ENCODE measurements at places on chromosomes 1 and 21.
A peak's percentile ranks its signal among the peaks of the same experiment; 100 is the strongest.

GRCh38 chr1:51316113-51316845, 14.1 kb downstream of the TTC39A start:
- no peak for DNase-seq

- no peak for DNase-seq
Measured at GRCh38 chr1:175193527-175193910, 943 bp upstream of the KIAA0040 start.

- DNase-seq: peak; percentile 85
Measured at GRCh38 chr1:42922687-42923366, 35.8 kb downstream of the SLC2A1 start.

GRCh38 chr1:98739762-98740161, 78.2 kb downstream of the SNX7 start:
- no peak for DNase-seq

DNA sequence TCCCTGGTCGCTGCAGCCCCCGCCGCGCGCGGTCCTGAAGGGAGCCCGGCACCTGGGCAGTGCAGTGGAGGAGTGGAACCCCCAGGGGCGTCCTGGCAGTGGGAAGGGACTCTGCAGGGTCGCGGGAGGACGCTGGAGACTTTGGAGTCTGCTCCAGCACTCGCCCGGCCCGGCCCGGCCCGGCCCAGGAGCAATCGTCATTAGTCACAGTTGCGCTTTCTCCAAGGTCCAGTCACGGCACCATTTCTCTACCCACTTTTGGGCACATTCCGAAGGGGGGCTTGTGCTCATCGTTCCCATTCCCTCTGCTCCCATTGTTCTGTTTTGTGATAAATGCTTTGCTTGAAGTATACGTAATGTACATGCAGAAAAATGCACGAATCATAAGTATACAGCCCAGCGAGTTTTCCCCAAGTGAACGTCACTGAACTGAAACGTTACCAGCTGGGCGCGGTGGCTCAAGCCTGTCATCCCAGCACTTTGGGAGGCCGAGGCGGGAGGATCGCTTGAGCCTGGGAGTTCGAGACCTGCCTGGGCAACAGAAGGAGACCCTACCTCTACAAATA, 999 bp downstream of the THAP3 start:
- no peak for DNase-seq

DNA sequence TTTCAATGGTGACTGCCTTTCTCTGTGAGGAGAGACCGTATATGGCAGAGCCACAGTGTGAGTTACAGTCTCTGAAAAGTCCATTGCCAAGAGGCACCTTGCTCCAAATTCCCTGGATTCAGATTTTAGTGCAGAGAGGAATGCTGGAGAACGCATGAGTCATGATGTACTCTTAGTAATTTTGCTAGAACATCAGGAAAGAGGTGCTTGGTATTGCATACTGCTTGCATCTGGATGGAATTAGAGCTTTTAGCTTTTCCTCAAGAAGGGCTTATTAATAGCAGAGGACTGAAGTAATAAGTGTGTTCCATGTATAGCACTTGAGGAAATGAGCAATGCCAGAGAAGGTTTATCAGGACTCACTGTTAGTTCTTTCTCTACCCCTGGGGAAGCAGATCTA, 40.5 kb upstream of the AKT3 start:
- no peak for DNase-seq

GRCh38 chr1:31568895-31569595, 7.3 kb upstream of the TINAGL1 start:
- no peak for DNase-seq

DNA sequence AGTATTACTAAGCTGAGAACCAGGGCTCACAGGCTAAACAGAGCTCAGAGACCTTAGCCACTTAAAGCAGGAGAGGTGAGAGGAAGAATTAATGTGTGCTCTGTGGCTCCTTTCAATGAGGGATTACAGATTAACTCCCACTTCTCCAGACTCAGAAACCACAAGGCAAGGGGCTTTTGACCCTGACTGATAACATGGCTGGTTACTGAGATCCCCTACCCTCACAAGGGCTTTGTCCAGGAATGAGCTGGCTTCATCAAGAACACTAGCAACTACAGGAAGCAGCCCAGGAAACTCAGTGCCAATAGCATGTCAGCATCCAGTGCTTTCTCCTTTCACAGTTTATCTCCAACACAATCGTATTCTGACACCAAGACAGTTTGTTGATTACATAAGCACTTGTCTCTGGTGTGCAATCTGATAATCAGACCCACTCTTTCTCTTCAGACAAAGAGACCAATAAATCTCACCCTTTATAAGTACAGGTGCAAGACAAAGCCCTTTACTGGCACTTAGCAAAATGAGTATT, 38.8 kb downstream of the ERI3 start:
- DNase-seq: peak; percentile 65

DNA sequence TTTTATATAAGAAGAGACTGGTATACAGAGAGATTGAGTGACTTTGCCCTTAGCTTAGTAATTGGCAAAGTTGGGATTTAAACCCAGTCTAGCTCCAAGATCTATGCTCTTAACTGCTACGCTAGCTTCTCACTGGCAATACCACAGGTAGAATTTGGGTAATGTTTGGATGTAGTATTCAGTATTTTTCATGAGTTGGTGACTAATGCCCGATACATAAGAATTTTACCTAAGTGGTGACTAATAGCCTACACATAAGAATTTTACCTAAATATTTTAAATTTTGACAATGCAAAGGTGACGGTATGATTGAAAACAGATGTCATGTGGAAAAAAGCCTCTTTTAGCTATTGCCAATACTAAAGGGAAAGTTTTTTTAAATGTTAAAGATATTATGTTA, 24.3 kb downstream of the GPSM2 start:
- no peak for DNase-seq

GRCh38 chr1:69567652-69568420, at the start of gene LRRC7:
Gene LRRC7 (plus strand): TSS chr1:69567922. CDS start chr1:69568640, 718 bp downstream.
- peak; percentile 39 for DNase-seq

DNA sequence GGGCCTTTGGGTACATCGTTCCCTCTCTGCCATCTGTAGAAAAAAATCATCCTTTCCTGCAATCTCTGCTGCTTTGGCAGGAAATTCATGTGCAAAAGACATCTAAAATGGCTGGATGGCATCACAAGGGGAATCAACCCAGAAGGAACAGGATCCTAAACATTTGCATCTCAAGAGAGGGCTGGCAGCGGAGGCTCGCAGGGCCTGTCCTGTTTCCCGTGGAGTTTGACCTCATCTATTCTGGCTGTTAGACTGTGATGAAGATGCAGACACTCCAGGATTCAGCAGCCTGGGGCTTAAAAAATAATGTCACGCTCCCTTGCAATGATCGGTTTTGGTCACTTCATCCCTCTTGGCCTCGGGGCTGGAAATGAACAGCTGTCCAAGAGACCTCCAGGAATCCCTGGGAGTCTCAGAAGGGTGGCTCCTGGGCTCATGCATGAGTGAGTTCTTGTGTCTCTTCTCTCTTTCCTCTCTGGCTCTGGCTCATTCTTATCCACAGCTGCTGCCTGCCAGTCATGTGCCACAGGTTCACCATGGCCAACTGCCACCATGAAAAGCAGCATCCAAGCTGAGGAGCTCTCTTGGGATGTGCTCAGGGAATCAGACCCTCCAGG, 16.1 kb upstream of the PCP4 start:
- DNase-seq: no peak

- no peak for DNase-seq
Measured at GRCh38 chr1:13775459-13775858, 75.5 kb downstream of the PRDM2 start.

- DNase-seq: no peak
Measured at GRCh38 chr1:81379430-81379829, 421.3 kb upstream of the ADGRL2 start.

GRCh38 chr21:35473496-35473895, 424.4 kb upstream of the RUNX1 start:
- no peak for DNase-seq

DNA sequence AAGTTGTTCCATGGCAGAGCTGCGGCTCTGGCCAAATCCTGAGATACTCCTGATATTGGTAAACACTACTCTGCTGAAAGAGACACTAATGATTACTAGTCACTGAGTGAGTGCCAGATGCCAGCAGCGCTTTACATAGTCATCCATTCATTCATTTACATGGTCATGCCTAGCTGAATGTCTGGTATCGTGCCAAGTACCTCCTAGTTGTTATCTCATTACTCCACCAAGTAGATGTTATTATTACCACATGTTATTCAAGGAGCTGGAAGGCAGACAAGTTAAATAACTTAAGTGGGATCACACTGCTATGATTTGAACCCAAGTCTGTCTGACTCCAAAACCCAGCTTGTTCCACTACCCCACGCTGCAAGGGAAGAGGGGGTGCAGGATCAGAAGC, 4.7 kb downstream of the OLFML2B start:
- no peak for DNase-seq

DNA sequence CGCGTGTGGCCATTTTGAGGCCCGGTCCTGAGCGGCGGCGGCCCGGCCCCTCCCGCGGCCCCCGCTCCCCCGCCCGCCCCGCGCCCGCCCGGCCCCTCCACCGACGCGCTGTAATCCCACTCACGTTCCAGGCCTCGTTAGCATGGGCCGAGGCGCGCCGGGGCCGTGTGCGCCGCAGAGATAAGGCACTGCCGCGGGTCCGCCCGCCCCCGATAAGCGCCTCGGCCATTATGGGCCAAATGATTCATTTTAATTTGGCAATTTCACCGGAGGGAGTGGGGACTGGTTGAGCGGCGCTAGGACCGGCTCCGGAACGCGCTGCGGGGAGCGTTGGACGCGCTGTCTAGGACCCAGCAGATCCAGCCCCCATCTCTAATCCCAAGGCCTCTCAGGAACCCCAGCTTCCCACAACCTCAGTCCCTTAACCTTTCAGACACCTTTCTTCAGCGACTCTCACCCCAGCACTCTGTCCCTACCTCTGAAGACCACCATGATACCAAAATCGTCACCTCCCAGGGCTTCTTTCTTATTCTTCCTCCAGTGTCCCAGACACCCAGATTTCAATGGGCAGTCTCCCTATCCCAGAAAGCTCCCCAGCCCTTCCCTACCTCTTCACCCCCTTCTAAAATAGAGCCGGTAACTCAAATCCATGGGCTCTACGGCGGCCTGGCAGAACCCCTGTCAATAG, at the start of gene TAL1:
Gene TAL1, minus strand, starts transcription at position 39 of the 688 bp plus-strand sequence. CDS start 6,337 bp downstream, outside the sequence.
- peak; percentile 16 for DNase-seq

GRCh38 chr1:232538224-232538942, 91.5 kb downstream of the SIPA1L2 start:
- DNase-seq: no peak

DNA sequence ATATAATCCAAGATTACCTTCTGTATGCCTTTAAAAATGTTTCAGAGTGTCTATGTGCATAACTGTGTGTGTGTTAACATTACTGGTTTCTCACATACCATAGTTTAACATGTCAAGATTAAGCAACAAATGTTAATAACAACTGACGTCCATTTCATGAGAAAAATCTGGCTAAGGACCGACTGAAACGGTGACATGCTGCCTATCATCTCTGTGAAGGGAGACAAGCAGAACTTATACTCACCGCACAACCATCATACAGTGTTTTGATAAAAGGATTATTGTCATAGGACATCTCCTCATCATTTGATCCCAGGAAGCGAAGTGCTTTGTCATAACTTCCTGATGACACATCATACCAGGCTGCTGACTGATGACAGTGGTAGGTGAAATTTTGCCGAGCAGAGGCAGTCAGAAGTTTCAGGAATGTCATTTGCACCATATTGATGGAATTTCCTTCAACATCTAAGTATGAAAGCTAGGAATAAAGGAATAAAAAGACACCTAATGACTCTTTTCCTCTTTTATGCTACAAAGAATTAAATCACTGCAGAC, 228.8 kb downstream of the COL11A1 start:
- DNase-seq: no peak

DNA sequence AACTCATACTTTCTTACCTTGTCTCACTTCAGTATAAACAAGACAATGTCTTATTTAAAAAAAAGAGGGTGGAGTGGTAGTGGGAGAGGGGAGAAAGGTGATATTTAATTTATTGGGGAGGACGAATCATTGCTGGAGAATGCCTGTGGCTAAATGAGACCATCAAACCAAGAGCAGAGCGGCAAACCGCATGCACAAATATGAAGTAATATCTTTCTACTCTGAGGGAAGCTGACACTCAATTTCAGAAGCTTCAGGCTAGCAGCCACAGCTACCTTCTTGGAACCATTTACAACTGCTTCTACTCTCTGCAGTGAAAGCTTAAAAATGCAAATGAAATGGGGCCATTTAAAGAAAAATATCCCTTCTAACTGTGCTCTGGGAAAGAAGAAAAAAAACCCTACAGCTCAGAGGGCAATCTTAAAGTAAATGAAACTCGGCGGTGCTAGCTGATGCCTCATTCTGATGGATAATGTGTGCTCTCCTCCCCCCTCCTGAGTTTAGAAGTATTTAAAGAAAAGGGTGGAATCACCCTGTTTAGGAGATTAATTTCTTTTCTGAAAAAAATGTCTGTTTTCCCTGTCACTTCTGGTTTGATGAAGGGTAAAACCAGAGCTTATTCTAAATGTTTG, 178.2 kb upstream of the CAMK1G start:
- DNase-seq: no peak

- no peak for DNase-seq
Measured at GRCh38 chr1:86828024-86828423, 85.9 kb downstream of the SELENOF start.

DNA sequence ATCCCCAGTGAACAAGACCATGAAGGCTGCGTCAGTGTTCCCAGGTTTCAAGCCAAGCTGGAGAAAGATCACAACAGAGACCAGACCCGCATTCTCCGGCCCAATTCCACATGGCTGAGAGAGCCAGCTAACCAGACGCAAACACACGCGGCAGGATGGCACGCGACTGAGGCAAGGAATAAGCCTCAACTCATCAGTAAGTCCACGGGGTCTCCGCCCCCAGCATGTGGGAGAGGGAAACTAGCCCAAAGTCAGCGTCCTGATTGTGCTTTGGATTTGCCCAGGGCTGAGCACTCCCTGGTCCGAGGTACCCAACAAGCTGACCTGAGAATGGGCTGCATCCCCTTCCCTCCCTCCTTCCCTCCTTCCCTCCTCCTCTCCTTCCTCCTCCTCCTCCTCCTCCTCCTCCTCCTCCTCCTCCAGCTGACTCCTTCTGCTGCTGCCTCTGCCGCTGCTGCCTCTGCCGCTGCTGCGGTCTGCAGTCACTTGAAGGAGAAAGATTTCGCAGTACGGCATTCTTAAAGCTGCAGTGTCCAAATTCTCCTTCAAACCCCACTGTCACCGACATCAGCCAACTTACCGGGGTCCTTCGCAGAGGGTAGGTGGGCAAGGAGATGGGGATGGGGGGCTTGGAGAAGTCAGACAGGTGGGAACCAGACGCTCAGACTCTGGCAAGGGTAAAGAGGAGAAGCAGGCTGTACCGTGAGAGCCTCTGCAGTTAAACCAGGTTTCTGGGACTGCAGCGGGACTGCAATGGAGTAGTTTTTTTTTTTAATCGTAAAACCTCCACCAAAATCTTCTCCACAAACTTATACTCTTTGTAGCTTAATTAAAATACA, 33.0 kb upstream of the H6PD start:
- peak; percentile 42 for DNase-seq

GRCh38 chr1:48878191-48878940, 101.7 kb upstream of the BEND5 start:
- DNase-seq: no peak

- peak; percentile 70 for DNase-seq
Measured at GRCh38 chr1:242524571-242525359, at the start of gene PLD5. Gene PLD5 (minus strand): TSS chr1:242524697.

Data from WERI-Rb-1 (cell line).